ENCODE measurements at places on chromosomes 2 and 18. TPM values are rescaled to one million over a fixed set of nuclear protein-coding genes. Genes with fewer than 3 reads are reported as not detected.

CLIP4 gene
- total RNA-seq: 257 TPM

CDH2 gene
- 18.7 TPM for total RNA-seq

HOXD13 gene
- not detected for total RNA-seq

ARHGAP15 gene
- total RNA-seq: not detected

FOXD4L1 gene
- total RNA-seq: 0.40 TPM

CD28 gene
- total RNA-seq: not detected

DCDC2C gene
- total RNA-seq: not detected

REG3G gene
- total RNA-seq: not detected

LRP1B gene
- 5.0 TPM for total RNA-seq

POTEI gene
- total RNA-seq: not detected

ZBTB7C gene
- total RNA-seq: 3.4 TPM

AGXT gene
- not detected for total RNA-seq

KCNIP3 gene
- 14.8 TPM for total RNA-seq

MAP2 gene
- 10.5 TPM for total RNA-seq

ABCG8 gene
- not detected for total RNA-seq

BOLL gene
- total RNA-seq: not detected

KCNG3 gene
- total RNA-seq: 0.17 TPM

RSAD2 gene
- 0.21 TPM for total RNA-seq

AQP12B gene
- total RNA-seq: not detected

TUBA4B gene
- not detected for total RNA-seq

WDR43 gene
- 103 TPM for total RNA-seq

GPR75 gene
- total RNA-seq: 7.8 TPM

Data from mammary epithelial cell (primary cell).